ENCODE measurements at places on chromosomes 3 and 15. TPM values are rescaled to one million over a fixed set of nuclear protein-coding genes. Genes with fewer than 3 reads are reported as not detected.
A peak's percentile ranks its signal among the peaks of the same experiment; 100 is the strongest.

GRCh38 chr3:125143538-125143937 lies 69.0 kb downstream of the SLC12A8 start:
- H3K27ac ChIP-seq = peak overlapping the region; percentile 83
- peaks cover 65% of the 10 kb centered on the region for H3K4me1 ChIP-seq
- no peaks in the 10 kb centered on the region for H3K27me3 ChIP-seq
- DNase-seq = no peak

DNA sequence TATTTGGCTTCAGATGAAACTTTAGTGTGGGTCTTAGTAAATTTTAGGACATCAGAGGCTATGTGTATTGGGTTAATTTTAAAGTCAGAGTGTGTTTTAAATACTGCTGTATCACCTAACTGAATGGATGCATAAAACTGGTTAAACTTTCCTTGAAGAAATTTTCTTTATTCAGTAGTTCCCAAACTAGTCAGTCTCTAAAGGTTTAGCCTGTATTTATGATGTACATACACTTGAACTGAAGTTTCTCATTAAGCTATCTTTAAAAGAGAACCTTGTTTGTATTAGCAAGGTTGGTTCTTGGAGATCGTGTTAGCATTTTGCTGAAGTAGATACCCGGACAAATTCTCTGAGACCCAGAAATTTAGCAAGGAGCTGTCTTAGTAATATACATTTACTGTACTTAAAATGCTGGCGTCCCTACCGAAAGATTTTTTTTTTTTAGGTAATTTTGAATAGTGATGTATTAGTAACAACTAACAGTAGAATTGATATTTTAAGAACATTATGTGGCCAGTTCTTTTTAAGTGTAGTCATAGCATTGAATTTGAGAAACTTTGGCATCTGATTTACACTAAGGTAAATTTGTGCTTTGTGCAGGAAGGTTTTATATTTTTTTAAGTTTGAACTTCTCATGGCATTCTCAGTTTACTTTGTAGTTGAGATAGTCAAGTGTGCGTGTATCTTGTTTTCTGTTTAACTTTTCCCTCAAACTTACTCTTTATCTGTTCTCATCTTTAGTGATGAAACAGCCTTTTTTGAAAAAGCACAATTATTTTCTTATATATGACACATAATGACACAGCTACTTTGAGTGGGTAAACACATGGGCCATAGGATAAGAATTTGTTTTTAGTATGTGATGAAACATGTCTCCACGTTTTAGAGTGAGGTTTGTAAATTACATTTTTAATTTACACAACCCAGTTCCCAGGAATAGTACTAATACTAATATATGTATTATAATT lies 2.9 kb downstream of the DIPK2A start:
- H3K36me3 ChIP-seq = no peaks in the 10 kb centered on the region
- H3K4me1 ChIP-seq = no peaks in the 10 kb centered on the region
- DNase-seq = no peak
- no peaks in the 10 kb centered on the region for H3K27me3 ChIP-seq
- H3K4me3 ChIP-seq = peak overlapping the region; percentile 76
- peak overlapping the region; percentile 96 for H3K27ac ChIP-seq

- no peak overlapping the region for H3K4me3 ChIP-seq
- no peaks in the 10 kb centered on the region for H3K4me1 ChIP-seq
- DNase-seq = no peak
- H3K36me3 ChIP-seq = no peaks in the 10 kb centered on the region
- no peak overlapping the region for H3K27ac ChIP-seq
Observed at GRCh38 chr15:38053776-38054175, 119.3 kb downstream of the TMCO5A start.

- no peaks in the 10 kb centered on the region for H3K36me3 ChIP-seq
- no peak for DNase-seq
- H3K27me3 ChIP-seq = no peaks in the 10 kb centered on the region
- no peaks in the 10 kb centered on the region for H3K4me1 ChIP-seq
- H3K4me3 ChIP-seq = no peak overlapping the region
Observed at GRCh38 chr15:49278751-49279150, 108.7 kb downstream of the GALK2 start.

SLC7A14 gene
- polyA plus RNA-seq = not detected

B3GNT5 gene
- polyA plus RNA-seq = 1.7 TPM

- peaks cover 31% of the 10 kb centered on the region for H3K27me3 ChIP-seq
- no peaks in the 10 kb centered on the region for H3K4me1 ChIP-seq
- no peak for DNase-seq
- H3K36me3 ChIP-seq = no peaks in the 10 kb centered on the region
- H3K27ac ChIP-seq = no peak overlapping the region
Observed at GRCh38 chr3:135806317-135806716, 159.2 kb upstream of the PPP2R3A start.

DNA sequence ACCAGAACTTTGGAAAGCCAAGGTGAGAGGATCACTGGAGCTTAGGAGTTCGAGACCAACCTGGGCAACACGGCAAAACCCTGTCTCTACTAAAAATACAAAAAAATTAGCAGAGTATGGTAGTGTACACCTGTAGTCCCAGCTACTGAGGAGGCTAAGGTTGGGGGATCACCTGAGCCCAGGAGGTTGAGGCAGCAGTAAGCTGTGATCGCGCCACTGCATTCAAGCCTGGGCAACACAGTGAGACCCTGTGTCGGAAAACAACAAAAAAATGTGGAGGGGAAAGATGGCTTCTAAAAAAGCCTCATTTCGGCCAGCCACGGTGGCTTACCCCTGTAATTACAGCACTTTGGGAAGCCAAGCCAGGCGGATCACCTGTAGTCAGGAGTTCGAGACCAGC lies 54.5 kb downstream of the SETD2 start:
- no peaks in the 10 kb centered on the region for H3K4me1 ChIP-seq
- no peaks in the 10 kb centered on the region for H3K36me3 ChIP-seq
- H3K4me3 ChIP-seq = no peak overlapping the region
- H3K27ac ChIP-seq = no peak overlapping the region
- DNase-seq = no peak

DNA sequence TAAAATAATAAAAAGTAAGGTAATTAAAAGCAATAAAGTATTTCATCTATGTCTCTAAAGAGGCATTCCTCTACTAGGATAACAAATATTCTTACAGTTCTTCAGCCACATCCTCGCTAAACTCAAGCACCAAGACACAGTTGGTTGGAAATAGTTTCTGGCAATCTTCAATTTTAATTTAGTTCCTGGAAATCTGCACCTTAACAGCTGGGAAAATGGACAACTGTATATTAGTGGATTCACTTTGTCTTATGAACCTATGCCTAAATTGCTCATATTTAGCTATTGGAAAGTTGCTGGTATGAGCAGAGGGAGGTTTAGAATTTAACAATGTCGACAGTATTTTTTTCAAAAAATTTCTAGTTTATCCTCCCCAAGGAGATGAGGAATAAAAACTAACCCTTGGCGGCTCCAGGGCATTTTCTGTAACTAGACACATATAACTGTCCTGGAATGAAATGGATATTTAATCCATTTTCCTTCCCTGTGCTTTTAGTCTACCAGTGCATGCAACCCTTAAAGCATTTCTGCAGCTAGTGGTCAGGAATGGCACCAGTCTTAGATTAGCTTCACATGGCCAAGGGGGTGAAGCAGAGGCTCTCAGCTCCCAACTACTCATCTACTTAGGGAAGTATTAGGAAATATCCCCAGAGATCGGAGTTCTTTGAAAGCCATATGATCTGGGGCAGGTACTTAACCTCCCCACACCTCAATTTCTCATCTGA lies 290.0 kb upstream of the THBS1 start:
- DNase-seq = no peak
- no peaks in the 10 kb centered on the region for H3K27me3 ChIP-seq
- no peak overlapping the region for H3K4me3 ChIP-seq
- H3K4me1 ChIP-seq = no peaks in the 10 kb centered on the region
- no peaks in the 10 kb centered on the region for H3K36me3 ChIP-seq

- no peaks in the 10 kb centered on the region for H3K27me3 ChIP-seq
- no peaks in the 10 kb centered on the region for H3K36me3 ChIP-seq
- no peak for DNase-seq
- H3K4me3 ChIP-seq = no peak overlapping the region
Observed at GRCh38 chr3:176183181-176183580, 1014.1 kb downstream of the TBL1XR1 start.

- H3K4me1 ChIP-seq = no peaks in the 10 kb centered on the region
- H3K4me3 ChIP-seq = no peak overlapping the region
- no peaks in the 10 kb centered on the region for H3K36me3 ChIP-seq
- no peak overlapping the region for H3K27ac ChIP-seq
- H3K27me3 ChIP-seq = no peaks in the 10 kb centered on the region
Observed at GRCh38 chr15:26623071-26623470, 149.8 kb downstream of the GABRB3 start.

DNA sequence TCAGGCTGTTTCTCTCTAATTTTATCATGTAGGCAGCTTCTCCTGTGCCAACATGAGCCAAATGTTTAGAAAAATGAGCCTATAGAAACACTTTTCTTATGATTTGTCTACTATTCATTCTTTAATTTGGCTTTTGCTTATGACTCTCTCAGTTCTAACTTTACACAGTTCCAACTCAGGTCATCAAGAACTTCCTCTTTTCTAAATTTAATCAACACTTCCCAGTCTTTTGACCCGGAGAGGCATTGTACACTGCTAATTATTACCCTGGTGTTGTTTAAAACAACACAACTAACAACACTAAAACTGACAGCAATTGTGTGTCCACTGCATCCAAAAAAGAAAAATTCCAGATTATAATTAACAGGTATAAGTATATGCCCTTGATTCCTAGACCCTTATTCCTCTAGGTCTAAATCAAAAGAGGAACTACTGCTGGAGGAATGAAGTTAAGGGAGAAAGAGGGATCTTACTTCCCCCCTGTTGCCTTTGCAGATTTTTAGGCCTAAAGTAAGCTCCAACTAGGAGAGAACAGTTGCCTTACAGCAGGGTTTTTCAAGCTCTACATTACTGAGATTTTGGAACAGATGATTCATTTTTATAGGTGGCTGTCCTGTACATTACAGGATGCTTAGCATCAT lies 332.2 kb upstream of the GOLIM4 start:
- H3K27me3 ChIP-seq = no peaks in the 10 kb centered on the region
- H3K27ac ChIP-seq = no peak overlapping the region
- DNase-seq = no peak
- no peaks in the 10 kb centered on the region for H3K36me3 ChIP-seq
- H3K4me3 ChIP-seq = no peak overlapping the region

DNA sequence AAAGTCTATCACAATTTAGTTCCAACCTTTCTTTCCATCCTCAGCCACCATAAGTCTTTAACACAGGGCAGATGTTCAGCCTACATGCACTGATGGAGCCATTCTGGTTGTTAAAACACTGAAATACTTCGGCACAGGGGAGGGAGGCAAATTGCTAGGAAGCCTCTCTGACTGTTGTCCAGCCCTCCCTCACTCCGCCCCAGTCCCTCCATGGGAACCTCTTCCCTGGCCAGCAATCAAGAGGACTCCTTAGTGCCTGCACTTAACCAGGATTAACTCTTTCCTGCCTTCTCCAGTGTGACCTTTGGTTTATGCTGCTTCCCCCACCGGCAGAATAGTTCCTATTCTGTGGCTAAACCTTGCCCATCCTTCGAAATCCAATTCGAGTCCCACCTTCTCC lies 47.0 kb upstream of the USP3 start:
- no peaks in the 10 kb centered on the region for H3K36me3 ChIP-seq
- no peak for DNase-seq
- no peak overlapping the region for H3K4me3 ChIP-seq

DNA sequence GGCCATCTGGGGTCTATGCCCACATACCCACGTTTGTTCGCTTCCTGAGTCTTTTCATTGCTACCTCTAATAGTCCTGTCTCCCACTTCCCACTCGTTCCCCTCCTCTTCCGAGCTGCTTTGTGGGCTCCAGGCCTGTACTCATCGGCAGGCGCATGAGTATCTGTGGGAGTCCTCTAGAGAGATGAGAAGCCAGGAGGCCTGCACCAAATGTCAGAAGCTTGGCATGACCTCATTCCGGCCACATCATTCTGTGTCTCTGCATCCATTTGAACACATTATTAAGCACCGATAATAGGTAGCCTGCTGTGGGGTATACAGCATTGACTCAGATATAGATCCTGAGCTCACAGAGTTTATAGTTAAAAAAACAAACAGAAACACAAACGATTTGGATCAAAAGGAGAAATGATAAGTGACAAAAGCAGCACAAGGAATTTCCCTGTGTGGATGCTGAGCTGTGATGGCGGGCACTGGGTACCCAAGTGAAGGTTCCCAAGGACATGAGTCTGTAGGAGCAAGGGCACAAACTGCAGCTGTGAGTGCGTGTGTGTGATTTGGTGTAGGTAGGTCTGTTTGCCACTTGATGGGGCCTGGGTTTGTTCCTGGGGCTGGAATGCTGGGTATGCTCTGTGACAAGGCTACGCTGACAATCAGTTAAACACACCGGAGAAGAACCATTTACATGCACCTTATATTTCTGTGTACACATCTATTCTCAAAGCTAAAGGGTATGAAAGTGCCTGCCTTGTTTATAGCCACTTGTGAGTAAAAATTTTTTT lies 35.9 kb downstream of the NR1I2 start:
- H3K27ac ChIP-seq = no peak overlapping the region
- no peaks in the 10 kb centered on the region for H3K27me3 ChIP-seq
- H3K36me3 ChIP-seq = no peaks in the 10 kb centered on the region
- no peak overlapping the region for H3K4me3 ChIP-seq

HTD2 gene
- polyA plus RNA-seq = 9.0 TPM

DNA sequence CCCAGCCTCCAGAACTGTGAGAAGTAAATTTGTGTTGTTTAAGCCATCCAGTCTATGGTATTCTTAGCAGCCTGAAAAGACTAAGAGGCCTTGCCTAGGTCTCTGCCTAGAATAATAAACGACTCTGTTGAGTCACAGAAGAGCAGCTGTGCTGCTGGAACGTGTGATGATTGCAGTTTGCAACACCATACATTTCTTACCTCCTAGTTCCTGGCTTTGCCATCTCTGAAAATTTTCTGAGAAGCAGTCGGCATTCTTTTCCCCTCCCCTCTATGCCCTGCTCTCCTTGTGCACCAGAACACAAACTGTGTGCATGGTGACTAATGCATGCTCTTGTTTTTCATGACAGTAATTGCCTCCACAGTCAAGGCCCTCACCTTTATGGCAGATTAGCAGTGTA lies 301.3 kb downstream of the IL20RB start:
- H3K4me3 ChIP-seq = no peak overlapping the region
- no peaks in the 10 kb centered on the region for H3K4me1 ChIP-seq
- H3K27ac ChIP-seq = no peak overlapping the region
- DNase-seq = no peak

- H3K27ac ChIP-seq = no peak overlapping the region
- H3K36me3 ChIP-seq = no peaks in the 10 kb centered on the region
- H3K4me3 ChIP-seq = no peak overlapping the region
- DNase-seq = no peak
Observed at GRCh38 chr3:173217127-173217526, 76.1 kb upstream of the SPATA16 start.

DNA sequence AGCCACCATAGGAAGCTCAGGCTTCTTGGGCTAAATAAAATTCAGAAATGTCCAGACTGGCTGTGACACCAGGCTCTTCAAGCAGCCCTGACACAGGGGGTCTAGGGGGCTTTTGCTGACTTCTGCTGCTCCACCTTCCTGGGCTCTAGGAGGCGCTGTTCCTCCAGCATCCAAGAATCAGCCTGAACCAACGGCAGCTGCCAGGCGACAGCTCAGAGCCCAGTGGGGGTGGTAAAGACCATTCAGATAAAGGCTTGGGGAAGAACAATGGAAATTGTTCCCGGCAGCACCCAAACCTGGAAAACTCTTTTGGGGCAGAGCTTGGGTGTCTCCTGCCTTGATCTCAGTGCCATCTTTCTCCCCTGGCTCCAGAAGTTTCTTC lies 21.6 kb upstream of the PSTPIP1 start:
- DNase-seq = peak; percentile 63
- no peaks in the 10 kb centered on the region for H3K36me3 ChIP-seq
- no peaks in the 10 kb centered on the region for H3K27me3 ChIP-seq
- peak overlapping the region; percentile 29 for H3K4me3 ChIP-seq
